EL (cell line): ENCODE measurements at places on chromosomes 12 and 14.

GRCh38 chr12:53193985-53194716, 12.9 kb downstream of the ITGB7 start:
- DNase-seq: no peak

DNA sequence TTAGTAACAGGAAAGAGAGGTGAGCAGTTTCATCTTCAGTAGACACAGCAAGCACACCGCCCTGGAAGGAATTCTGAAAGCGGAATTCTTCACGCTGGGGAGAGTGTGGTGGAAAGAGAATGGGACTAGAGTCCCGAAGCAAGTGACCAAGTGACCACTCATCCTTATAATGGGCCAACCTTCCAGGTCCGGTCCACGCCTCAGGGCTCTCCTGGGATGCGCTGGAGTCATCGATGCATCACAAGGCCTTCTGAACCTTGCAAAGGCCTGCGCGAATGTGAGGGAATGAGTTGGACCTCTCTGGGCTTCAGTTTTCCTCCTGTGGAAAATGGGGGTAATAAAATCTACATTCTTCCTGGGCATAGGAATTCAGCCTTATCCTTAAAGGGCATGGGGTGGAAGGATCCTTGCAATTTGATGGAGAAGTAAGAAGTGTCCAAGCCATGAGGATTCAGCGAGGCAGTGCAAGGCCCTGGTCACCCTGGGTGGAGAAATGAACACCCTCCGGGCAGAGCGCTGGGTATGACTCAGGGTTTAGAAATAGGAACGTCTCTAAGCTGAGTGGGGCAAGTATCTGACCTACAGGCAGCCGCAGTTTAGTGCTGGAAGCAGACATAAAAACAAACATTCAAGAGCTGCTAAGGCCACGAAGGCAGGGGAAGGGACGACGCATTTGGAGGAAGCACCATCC, 97.7 kb downstream of the SETD3 start:
- DNase-seq: peak; percentile 63

- DNase-seq: peak; percentile 74
These were observed 46.6 kb upstream of the LTBP2 start for GRCh38 chr14:74658535-74659131.

DNA sequence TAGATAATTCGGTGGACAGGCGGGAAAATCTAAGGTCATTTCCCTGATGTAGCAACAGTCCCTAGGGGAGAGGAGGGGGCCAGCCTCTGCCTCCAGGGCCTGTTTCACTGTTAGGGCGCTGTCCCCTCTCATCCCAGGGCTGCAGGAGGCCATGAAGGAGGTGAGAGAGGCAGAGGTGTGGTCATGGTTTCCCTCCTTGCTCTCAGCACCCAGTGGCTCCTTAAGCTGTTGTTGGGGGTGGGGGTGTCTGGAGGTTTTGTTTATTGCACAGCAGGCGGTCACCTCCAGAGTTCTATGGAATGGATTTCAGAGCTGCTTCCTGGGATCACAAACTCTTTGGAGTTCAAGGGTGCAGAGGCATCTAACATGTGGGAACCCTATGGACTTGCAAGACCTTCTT, 212.5 kb upstream of the RTL1 start:
- DNase-seq: no peak

DNA sequence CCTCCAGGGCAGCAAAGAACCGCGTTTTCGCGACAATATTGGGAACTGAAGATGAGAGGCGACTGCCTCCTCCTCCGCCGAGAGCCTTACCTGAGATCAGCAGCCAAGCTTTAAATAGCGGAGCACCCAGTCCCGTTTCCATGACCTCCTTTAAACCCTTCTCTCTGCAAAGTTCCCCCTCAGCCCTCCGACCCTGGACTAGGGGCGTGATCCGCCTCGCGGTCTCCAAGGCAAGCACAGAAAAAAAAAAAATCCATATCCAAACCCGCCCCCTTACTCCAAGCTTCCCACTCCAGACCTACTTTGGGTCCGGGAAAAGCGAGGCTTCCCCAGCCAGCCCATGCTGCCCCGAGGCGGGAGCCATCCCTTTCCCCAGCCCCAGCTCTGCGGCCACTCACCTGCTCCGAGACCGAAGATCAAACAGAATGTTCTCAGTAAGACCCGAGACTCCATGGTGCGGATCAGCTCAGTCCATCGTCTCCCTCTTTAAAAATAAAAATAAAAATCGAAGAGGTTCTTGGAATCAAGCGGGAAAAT, 630 bp downstream of the NELL2 start:
- no peak for DNase-seq

DNA sequence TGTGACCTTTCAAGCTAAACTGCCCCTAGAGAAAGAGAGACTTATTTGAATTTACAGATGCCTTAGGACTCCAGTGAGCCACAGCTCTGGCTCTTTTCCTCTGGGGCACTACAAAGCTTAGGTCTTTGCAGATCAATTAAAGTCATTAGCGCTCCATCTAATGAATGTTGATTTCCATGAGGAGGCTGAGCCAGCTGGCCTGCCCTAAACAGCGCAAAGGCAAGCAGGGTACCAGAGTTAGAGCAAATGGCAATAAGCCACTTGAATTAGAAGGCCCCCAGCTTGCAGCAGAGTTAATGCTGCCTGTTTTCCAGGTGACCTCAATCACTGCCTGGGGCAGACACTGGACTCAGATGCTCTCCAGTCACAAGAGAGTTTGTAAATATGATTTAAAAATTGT, 695.3 kb downstream of the DIO2 start:
- DNase-seq: no peak

- peak; percentile 33 for DNase-seq
These were observed 352.0 kb downstream of the BCAT1 start for GRCh38 chr12:24596768-24597388.

- no peak for DNase-seq
These were observed 341.6 kb upstream of the SFSWAP start for GRCh38 chr12:131369094-131369845.

DNA sequence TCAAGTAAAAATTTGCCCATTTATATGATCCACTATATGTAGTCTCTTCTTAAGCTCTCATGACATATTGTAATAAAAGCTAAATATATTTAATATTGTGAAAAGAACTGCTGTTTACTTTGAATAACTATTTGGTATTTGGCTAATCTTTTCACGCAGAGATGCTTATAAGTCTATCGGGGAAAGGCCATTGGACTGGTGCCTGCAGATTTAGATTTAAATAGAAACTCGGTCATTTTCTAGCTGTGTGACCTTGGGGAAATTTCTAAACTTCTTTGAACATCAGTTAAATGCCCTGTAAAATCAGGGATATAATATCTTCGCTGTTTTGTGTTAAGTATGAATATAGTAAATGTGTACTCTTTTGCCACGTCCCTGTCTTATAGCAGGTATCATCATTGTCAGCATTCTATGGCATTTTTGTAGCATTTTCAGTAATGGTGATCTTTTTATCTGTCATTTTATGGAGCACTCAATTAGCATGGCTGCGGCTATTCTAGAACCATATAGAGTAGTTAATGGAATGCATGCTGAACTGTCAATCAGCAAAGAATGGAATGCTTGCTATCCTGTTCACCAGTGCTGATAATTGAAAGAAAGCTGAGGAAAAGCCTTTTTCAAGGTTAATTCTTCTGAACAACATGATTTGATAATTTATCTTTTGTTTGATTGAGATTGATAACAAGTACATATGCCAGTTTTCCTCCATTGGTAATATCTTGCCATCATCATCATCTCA, 181.2 kb downstream of the TMTC2 start:
- no peak for DNase-seq

DNA sequence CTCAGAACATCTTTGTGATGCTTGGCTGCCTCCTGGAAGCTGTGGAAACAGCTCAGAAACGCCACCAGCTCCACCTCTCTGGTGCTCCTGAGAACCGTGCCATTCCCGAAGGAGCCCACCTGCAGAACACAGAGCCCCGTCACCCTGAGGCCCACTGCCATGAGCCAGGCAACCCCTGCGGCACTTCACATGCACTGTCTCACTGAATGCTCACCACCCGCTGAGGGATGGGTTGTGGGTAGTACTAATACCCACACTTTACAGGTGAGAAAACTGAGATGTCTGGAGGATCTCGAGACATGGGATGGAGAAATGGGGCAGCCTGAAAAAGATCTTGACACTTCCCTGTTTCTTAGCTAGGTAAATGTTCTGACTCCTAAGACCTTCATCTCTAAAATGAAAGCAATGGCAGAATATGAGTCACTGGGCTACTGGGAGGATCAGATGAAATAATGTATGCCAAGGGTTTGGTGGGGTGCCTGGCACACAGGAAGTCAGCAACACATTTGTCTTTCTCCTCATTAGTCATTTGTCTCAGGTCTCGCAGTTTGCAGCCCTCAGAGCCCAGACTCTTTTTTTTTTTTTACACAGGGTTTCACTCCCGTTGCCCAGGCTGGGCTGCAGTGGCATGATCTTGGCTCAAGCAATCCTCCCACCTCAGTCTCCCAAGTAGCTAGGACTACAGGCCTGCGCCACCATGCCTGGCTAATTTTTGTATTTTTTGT, 5.3 kb downstream of the OASL start:
- DNase-seq: peak; percentile 91

- no peak for DNase-seq
These were observed 1194.7 kb downstream of the GALC start for GRCh38 chr14:86798330-86798729.

GRCh38 chr14:53054457-53054856, 98.7 kb downstream of the DDHD1 start:
- DNase-seq: peak; percentile 49

DNA sequence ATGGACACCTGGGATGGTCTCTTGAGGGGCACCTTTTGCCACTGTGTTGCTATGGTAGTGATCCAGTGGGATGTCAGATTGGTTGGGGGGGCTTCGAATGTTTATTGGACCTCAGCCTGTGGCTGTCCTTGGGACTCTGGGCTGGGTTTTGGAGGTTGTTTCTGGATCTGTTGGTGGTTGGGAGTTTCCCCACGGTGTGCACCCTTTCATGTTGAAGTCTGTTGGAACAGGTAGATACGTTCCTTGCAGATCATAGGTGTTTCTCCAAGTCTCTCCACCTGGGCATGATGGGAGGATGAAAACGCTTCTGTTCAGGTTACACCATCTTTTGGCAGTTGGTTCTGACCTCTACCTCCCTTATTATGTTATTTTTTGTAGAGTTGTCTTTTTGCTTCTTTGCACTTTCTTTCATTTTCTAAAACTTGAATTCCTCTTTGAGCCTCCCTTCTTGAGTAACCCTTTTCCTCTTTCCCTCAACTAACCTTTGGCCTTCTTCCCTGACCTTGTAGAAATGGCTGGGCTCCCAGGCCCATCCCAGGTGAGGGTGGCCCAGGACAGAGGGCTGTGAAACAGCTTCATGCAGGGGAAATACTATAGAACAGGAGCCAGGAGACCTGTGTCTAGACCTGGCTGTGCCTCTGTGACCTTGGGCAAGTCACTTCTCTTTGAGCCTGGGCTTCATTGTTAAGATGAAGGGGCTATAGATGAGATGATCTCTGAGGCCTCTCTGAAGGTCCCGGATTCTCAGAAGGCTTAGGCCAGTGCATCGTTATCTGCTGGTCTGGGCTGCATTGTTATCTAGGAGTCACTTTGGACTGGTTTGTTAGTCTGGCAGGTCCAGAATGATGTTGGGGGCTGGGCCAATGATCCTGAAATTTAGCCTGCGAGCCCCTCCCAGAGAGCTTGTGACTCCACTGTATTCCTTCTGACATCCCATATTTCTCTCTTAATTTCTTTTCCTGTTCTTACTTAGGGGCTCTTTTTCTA, 2.0 kb downstream of the ATN1 start:
- no peak for DNase-seq
